ENCODE measurements at places on chromosomes 4 and X.
A peak's percentile ranks its signal among the peaks of the same experiment; 100 is the strongest.

GRCh38 chr4:76251441-76252270 is at the start of gene FAM47E:
Gene FAM47E, plus strand, starts transcription at chr4:76251721. Its CDS starts 26 bp downstream, at chr4:76251747.
- no peak for DNase-seq

DNA sequence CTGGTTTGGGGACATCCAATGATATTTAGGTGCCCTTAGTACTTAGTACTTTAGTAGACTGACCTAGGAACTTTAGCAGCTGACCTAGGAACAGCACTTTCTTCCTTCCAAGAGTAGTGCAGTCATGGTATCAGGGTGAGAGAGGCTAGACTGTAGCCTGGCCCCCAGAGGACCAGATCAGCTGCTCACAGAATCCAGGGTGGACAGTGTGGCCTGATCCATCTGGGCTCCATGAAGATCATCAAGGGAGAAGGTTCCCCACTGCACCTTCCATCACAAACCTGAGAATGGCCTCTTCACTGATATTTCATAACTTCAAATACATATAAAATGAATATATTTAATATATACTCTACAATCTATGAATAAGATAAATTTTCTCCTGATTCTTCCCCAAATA is 59.0 kb upstream of the TLR3 start:
- no peak for DNase-seq

DNA sequence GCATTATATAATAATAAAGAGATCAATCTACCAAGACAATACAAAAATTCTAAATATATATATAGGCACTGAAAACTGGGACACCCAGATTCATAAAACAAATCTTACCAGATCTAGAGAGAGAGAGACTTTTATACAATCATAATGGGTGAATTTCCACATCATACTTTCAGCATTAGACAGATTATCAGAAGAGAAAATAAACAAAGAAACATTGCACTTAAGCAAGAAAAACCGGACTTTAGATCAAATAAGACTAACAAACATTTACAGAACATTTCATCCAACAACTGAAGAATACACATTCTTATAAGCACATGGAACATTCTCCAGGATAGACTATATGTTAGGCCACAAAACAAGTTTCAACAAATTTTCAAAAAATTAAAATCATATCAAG is 245.1 kb downstream of the INPP4B start:
- DNase-seq: no peak

DNA sequence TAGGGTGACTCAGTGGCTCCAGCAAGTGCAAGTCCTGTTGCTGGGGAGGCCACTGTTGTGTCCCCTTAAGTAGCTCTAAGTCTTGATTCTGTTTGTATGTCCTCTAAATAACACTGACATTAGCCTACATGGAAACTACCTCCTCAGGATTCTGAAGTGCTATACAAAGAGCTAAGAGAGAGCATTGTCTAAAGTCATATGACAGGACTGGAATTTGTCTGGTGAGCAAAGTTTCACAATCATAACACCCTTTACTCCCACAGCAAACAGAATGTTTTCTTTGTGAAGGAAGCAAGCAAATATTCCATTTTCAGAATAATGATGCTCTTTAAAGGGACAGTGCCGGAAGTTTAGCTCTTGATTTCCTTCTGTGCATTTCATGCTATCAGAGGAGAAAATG is 23.4 kb upstream of the CT47A1 start:
- no peak for DNase-seq

- DNase-seq: no peak
Observed at GRCh38 chrX:141669689-141670088, 28.9 kb downstream of the SPANXD start.

DNA sequence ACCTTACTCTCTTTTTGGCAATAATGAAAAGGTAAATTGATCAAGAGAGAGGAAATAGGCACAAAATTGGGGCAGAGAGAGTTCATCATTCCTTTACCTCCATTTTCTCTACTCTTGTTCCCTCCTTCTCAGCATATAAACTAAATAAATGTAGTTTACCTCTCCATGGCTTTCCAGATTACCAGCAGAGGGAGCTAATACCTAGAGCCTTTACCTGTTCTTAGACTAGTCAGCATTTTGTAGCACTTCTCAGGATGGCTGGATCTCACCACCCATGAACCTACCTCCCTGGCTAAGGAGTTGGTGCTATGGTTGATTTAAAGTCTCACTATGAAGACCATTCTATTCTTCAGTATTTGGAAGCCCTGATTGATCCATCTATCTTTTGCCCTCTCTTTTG is 15.7 kb downstream of the OFD1 start:
- DNase-seq: no peak

DNA sequence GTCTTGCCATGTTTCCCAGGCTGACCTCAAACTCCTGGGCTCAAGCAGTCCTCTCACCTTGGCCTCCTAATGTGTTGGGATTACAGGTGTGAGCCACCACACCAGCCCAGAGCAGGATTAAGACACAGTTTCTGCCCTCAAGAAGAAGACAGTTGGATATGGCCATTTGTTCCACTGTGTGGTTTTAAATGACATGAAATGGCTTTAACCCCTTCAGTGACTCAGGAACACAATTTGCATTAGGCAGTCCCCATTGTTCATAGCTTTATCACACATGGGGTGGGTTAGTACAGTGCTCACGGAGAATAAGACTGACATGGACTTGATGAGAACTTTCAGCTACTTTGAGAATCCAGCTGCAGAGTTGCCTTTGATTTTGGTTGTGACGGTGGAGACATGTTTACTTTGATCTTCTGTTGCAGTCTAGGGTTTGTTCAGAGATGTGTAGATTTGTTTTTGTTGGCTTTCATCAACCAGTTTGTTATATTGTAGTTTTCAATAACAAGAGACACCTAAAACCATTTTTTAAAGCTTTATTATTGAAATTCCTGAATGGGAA is 60.3 kb downstream of the ARX start:
- DNase-seq: no peak

DNA sequence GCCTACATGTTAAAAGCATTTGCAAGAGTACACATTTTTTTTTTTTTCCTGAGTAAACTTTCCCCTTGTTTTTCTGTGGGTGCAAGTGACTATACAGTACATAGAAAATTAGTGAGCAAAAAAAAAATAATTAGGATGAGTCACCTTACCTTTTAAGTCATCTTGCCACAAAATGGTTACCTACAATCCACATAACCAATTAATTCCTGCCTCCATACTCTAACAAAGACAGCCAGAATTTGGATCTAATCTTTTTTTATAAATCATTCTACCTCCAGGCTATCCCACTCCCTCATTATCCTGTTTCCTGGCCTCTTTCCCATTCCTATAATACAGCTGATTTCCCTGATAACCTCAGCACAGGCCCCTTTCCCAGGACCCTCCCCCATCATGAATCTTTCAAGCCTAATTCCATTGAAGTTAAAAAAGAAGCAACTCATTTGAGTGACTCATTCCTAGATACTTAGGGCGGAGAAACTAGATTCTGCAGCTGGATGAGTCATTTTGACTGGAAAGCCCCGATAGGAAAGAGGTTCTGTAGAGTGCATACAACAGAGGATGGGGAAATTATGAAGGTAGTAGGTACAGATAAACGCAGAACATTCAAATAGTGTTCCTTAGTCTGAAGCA is 128.2 kb downstream of the C4orf51 start:
- peak; percentile 93 for DNase-seq

GRCh38 chrX:120299928-120300327 is 11.3 kb downstream of the TMEM255A start:
- DNase-seq: no peak

DNA sequence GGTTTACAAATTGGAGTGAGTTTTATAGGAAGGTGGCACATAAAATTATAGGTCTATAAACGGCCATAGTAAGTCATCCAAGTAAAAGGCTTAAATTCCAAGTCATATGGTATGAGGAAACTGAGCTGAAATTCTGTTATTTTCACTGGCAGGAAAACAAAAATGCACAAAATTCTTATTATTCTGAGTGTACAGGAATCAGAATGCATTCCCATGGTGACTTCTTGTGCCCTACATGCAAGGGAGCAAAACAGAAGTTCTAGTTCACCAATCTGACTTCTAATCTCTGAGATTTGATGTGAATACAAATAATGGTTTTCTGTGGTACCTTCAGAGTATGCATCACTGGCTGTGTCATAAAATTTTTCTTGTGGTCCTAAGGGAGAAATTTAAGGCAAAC is 102.9 kb downstream of the CLCN4 start:
- DNase-seq: no peak

Data from glomerular endothelial cell (primary cell).